ENCODE measurements at places on chromosomes 16 and 17. TPM values are rescaled to one million over a fixed set of nuclear protein-coding genes. Genes with fewer than 3 reads are reported as not detected.

DNA sequence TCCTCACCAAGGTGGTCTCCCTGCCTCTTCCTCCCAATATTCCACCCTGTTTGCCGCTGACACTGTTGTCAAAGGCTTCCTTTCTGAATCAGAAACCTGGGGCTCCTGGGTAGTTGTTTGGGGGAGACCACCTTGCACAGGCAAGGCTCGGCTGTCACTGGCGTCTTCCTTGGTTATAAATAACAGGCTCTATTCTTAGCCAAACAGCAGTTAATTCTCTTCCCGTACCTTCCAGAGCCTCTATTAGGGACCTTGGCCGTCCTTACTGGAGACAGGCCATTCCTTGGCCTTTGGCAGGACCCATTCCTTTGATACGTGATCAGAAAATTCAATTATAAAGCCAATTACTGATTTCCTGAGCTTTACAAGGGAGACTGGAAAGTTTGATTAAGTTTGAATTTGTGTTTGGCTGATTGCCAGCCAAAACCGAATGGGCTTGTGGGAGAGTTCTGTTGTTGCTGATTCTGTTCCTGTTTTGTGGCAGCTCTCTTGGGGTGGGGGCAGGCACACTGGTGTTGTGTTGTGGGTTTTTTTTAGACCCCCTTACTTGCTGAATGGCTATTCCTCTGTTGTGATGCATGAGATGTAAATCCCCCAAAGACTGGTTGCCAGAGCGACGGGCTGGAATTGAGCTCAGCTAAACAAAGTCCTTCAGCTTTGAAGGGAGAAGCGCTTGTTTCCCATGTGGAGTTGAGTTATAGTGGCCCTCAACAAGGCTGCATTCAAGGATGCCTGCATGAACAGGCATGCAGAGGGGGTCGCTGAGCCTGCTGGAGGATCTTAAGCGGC lies 104.6 kb downstream of the GNAO1 start:
- no peak for DNase-seq

The GAST gene
- not detected for total RNA-seq

The SCARF1 gene
- 3.9 TPM for total RNA-seq

DNA sequence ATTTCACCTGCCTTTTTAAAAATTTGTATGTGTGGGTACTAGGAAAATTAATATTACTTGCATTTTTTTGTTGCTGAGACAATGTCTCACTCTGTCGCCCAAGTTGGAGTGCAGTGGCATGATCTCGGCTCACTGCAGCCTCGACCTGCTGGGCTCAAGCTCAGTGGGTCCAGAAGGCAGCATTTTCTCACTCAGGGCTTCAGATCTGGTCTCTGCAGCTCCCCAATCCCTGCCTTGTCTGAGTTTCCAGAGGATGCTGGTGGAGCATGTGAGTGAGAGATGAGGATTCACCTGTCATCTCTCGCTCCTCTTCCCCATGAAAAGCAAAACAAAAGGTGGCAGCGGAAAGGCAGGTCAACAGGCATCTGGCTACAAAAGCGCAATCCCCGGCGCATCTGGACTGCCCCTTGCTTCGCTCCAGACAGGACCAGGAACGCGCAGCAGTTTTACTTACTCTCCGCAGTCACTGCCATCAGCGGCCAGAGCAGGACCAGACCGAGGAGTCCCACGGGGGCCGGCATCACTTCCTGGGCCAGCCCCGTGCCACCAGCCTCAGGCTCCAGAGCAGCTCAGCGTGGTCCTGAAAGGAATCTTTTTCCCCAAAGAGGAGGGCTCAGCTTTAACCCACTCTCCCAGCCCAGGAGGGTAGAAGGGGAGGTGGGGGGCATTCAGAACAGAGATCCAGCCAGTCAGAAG lies 59.9 kb downstream of the LITAF start:
- DNase-seq = no peak

DNA sequence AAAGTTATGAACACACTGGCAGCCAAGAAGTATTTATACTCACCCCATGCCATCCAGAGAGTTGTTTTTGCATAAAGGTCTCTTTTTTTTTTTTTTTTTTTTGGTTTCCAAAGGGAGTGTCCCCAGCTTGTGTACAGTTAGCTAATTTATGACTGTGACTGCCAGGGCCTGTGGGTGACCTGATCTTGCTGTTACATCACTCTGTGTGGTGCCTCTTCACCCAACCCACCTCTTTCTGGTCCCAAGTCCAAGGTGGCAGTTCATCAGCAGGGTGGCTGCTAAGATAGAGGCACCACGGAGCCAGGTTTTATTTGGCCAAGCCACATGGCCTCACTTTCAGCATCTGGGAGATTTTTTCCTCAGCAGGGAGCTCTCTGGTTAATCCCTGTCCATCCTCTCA lies at the start of gene NOS2:
NOS2 (minus strand) TSS at position 8 of the 400 bp plus-strand sequence. CDS start 1,720 bp downstream, outside the sequence.
- no peak for DNase-seq

The PRCD gene
- total RNA-seq = 1.5 TPM

All from astrocyte (in vitro differentiated cells and primary cell).